Stimulated activated memory B cell treated with anti-CD40 and anti-IgM and Interleukin-4, amounts not matched to agents 10 μg/mL and 1 μg/mL and 100 μg/mL, for 72 hours (primary cell): ENCODE measurements at places on chromosomes 3 and 15.

- peak; percentile 80 for ATAC-seq
Measured at GRCh38 chr3:4228295-4228694, 74.9 kb upstream of the SETMAR start.

DNA sequence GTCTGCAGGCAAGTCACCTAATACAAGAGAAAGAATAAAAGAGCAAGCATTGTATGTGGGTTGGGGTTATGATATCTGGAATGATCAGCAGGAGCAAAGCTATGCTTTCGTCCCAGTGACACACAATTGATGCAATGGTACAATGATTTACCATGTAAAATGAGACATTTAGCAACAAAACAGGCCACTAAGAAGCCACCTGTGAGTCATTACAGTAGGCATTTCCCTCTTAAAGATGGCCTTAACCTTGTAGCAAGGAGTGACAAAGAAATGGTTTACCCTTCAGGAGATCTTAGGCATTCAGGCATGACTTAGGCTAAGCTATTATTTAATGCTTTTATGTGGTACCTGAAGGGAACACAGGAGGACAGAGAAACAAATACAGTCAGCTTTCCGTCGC, 373.3 kb upstream of the RBMS3 start:
- ATAC-seq: no peak

- ATAC-seq: no peak
Measured at GRCh38 chr3:88133711-88134263, 16.0 kb upstream of the C3orf38 start.

DNA sequence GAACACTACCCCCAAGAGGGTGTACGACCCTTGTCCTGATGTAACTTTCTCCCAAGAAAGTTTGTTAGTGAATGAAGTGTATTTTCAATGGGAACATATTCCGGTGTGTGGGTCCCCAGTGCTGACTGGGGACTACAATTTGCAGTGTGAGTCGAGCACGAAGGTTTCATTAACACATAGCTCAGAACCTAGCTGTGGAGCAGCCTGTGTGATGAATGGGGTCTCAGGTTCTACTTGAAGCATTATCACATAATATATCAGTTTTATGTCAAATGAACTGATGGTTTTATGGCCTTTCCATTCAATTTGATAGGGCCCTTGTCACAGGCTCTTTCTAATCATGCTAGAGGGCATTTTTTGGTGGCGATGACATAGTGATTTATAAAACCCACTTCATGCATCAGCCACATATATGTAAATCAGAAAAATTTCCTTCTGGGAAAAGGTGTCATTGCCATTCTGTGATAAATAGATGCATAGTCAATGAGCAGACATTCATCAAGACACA, 44.1 kb downstream of the RETNLB start:
- no peak for ATAC-seq

DNA sequence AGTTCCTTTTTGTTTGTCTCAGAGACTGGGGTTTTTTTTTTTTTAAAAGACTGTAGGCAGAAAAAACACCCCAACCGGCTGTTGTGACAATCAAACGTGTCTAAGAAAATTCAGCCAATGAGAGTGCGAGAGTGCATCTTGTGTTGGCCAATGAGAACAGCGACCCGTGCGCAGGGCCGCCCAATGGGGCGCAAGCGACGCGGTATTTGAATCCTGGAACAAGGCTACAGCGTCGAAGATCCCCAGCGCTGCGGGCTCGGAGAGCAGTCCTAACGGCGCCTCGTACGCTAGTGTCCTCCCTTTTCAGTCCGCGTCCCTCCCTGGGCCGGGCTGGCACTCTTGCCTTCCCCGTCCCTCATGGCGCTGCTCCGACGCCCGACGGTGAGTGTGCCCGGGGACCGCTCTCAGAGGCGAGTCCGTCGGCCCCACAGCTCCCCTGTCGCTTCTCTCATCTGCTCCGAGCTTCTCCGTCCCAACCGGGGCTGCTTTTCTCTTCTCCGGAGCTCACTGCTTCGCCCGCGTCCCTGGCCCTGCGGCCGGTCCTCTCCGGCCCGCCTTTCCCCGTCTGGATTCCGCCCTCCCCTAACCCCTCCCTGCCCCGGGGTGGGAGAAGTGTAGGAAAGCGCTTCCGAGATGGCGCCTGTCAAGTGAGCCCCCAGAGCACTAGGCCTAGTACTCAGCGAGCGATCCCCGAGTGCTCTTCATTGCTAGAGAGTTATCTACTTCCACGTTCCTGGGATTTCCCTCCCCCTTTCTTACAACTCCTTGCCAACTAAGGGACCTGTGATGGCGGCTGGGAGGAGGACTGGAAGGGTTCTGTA, at the start of gene CCNB2:
CCNB2 (plus strand) TSS at position 235 of the 821 bp plus-strand sequence; CDS start at position 358, 123 bp downstream.
- peak; percentile 100 for ATAC-seq

DNA sequence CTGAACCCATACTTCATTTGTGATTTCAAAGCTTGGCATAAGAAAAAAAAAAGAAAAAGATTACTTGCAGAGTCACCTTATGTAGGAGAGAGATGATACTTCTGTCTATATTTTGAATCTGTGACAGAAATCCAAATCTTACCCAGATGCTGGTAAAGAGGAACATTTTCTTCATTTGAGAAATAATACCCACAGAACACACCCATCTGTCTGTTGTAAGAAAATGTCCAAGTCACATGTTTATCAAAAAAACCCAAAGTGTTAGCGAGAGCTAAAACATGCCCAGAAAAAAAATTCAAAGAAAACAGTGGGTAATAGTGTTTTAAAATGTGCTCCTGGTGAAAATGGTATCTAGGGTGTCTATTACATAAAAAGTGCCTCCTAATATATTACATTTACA, 18.0 kb upstream of the RAP2B start:
- ATAC-seq: no peak

DNA sequence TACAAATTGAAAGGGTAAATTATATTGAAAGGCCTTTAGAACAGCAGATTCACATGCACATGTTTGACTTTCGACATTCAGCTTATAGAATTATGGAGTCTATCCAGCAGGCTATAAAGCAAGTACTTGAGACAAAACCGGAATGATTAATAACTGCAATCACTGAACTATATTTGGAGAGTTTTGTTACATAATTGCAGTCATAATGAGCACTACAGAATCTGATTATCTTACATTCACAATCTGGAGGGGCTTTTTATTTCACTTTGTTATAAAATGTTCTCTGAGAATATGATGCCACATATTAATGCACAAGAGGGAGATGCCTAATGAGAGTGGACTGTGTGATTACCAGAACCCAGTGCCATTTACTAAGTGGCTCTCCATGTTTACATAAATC, 64.3 kb downstream of the NSUN3 start:
- ATAC-seq: no peak

GRCh38 chr3:59444294-59444671, 394.5 kb upstream of the CFAP20DC start:
- ATAC-seq: no peak

GRCh38 chr3:132821314-132821713, 99.1 kb upstream of the NPHP3 start:
- no peak for ATAC-seq

DNA sequence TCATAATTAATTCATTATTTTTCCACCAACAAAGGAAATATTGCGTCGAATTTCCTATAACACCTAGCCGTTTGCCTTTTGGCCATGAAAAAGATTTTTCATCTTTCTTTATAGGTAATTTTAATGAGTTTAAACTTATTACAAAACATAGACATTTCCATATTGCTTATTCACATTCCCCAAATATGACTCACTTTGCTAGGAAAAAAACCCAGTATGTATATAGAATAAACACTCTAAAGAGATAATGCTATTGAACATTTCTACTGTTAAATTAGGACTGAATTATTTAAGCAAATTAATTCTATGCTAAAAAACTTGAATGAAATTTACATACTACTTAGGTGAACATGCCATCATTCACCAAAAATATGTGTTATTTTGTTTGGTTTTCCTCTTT, 16.2 kb downstream of the ZPLD1 start:
- no peak for ATAC-seq

- no peak for ATAC-seq
Measured at GRCh38 chr15:68646156-68646555, 67.4 kb downstream of the CORO2B start.

GRCh38 chr3:25455441-25456132, 27.5 kb downstream of the RARB start:
- no peak for ATAC-seq

DNA sequence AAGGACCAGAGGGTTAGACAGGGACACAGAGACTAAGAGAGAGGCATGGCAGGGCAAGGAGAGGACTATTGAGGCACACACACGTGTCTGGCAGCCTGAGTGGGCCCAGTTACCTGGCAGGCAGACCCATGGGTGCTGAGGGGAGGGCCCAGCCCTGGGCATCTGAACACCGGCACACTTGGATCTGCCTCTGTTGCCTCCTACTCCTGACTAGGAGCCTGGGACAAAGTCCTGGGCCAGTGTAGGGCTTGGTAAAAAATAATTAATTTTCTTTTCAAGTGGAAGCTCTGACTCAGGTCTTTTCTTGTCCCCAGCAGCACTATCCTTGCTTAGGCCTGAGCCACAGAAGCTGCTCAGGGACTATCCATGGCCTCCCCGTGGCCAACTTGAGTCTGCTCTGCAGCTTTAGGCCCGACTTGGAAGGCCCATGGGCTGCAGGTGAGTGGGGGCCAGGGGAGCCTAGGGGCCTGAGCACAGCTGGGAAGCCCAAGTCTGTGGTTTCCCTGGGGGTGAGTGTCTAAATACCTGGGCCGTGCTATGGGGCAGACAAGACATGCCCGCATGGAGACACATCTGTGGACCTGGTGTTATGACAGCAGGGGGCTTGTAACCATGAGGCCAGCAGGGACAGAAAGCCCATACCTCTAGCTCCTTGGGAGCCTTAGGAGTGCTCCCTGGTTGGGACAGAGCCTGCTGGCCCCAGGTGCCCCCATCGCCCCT, at the start of gene PTH1R:
PTH1R (plus strand) TSS at position 316 of the 720 bp plus-strand sequence. CDS start 5,839 bp downstream, outside the sequence.
- ATAC-seq: no peak

- peak; percentile 71 for ATAC-seq
Measured at GRCh38 chr15:40594429-40594836, 384 bp downstream of the KNL1 start.

DNA sequence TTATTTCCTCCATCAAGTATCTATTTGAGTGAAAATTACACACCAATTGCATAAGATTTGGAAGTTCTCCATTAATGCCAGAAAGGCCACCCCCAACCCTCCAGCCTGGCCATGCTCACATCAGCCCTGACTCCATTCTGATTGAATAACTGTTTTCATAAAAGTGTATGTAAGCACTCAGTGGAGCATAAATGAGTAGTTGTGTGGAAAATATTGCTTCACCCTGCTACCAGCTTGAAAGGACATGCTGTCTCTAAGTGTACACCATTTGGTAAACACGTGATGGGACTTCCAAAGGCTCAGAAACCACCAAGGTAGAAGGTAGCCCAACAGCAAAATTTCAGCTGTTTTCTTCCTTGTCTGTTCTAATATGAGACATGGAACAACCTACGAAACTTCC, 393.8 kb downstream of the ZNF385D start:
- ATAC-seq: no peak

DNA sequence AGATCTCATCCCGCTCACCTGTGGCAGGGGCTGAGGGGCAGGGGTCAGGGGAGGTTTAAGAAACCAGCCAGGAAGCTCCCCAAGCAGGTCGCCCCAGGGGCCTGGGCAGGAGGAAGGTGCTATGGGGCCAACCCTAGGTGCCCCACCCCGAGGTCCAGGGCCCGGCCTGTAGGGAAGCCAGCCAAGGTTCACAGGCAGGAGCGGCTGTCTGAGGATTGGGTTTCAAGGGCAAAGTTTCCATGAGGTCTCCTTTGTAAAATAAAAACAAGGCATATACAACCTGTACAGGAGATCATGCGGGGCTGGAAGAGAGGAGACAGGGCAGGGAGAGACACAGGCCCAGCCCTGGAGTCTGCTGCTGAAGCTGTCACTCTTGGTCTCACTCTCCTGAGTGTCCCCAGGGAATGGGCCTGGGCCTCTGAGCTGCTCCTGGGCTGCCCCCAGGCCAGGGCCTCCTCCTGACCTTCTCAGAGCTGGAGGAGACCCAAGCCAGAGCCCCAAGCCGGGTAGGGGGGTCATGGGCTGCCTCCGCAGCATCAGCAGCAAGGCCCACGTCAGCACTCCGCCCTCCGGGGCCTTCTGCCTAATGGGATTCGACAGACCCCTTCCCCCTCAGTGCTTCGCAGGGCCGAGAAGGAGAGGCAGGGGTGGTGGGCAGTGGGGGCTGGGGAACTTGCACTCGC, 5.5 kb downstream of the CPLX3 start:
- no peak for ATAC-seq

GRCh38 chr3:54954022-54954421, 26.2 kb upstream of the LRTM1 start:
- ATAC-seq: no peak

DNA sequence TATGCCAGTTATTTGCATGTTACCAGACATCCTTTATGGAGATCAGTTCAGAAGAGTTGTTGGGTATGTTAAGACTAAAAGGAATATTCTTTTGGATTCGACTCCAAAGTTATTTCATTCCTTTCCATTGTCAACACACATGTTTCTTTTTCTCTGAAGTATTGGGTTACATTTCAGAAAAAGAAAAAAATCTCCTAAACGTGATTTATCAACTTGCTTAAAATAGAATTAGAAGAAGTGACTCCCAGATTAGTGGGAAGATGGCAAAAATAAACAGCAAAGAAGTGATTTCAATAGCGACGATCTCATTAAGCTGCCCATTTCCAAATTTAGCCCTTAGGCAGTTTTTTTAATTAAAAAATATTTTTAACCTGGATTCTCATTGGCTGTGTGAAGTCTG, 85.4 kb downstream of the TIGIT start:
- ATAC-seq: no peak

- no peak for ATAC-seq
Measured at GRCh38 chr3:38985581-38985980, 66.2 kb downstream of the SCN11A start.

- no peak for ATAC-seq
Measured at GRCh38 chr3:108983051-108983450, 29.4 kb upstream of the GUCA1C start.

DNA sequence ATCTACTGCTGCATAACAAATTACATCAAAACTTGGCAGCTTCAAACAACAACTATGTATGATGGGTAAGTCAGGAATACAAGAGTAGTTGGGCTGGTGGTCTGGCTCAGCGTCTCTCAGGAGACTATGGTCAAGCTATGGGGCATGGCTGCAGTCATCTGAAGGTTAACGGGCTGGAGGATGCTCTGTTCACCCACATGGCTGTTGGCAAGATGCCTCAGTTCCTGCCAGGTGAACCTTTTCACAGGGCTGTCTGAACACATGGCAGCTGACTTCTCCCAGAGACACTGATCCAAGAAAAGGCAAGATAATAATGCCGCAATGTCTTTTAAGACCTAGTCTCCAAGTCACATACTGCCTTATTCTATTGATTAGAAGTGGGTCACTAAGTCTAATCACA, 63.7 kb downstream of the GPR176 start:
- no peak for ATAC-seq

GRCh38 chr3:76965122-76965725, 74.7 kb upstream of the ROBO2 start:
- no peak for ATAC-seq

DNA sequence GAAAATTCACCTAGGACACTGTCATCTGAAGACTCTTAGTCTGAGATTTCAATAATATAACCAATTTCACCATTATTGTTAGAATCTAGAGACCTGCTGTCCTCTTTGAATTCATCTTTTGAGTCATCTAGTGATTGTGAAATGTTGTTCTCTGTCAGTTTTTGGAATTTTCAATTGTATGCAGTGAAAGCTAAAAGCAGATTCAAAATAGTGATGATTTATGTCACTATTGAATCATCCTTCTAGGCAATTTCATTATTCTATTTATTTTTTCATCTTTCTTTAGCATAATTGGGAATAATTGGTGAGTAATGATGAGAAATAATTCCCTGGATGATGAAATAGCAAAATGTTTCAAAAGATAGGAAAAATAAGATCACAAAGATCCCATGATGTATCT, 101.7 kb upstream of the EIF1B start:
- no peak for ATAC-seq

GRCh38 chr15:22881739-22882440, 43.4 kb downstream of the NIPA2 start:
- ATAC-seq: no peak
